Right ventricle myocardium superior (tissue), 1 donor: ENCODE measurements at places on chromosomes 7 and 10. TPM values are rescaled to one million over a fixed set of nuclear protein-coding genes. Genes with fewer than 3 reads are reported as not detected.

Gene UPK3B
- 0.22 TPM for total RNA-seq

Gene LIPM
- total RNA-seq, result not detected

GRCh38 chr7:142939226-142939910 lies at the start of gene LLCFC1:
TSS of gene LLCFC1 (plus strand) at chr7:142939484. CDS start at chr7:142939622, 138 bp downstream.
- no peak for DNase-seq

Gene MEOX2
- 7.4 TPM for total RNA-seq

Gene LIPK
- not detected for total RNA-seq
